ENCODE measurements at places on chromosomes 1 and 21. TPM values are rescaled to one million over a fixed set of nuclear protein-coding genes. Genes with fewer than 3 reads are reported as not detected.

DNA sequence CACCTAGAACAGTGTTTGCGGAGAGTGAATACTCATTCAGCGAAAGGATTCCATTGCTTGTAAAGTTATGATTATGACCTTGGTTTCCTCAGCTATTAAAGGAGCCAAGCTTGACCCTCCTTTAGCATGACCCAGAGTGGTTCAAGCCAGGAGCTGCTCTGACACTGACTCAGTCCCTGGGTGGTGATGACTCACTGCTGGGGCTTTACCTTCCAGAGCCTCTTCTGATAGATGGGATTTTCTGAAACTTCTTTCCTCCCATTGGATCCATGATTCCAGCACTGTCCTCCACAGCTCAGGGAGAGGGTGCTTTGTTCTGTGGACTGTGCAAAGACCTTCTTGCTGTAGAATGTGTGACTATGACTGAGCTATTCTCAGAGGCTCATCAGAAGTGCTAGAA lies 77.4 kb downstream of the S1PR1 start:
- no peak for DNase-seq
- H3K4me3 ChIP-seq = no peak overlapping the region
- H3K27ac ChIP-seq = no peak overlapping the region
- H3K27me3 ChIP-seq = no peaks in the 10 kb centered on the region
- H3K4me1 ChIP-seq = no peaks in the 10 kb centered on the region
- H3K36me3 ChIP-seq = no peaks in the 10 kb centered on the region

GRCh38 chr1:198166900-198167299 lies 10.1 kb downstream of the NEK7 start:
- no peaks in the 10 kb centered on the region for H3K36me3 ChIP-seq
- peaks cover 38% of the 10 kb centered on the region for H3K4me1 ChIP-seq
- H3K27me3 ChIP-seq = no peaks in the 10 kb centered on the region
- no peak overlapping the region for H3K4me3 ChIP-seq
- no peak for DNase-seq
- H3K27ac ChIP-seq = peak overlapping the region; percentile 53

DNA sequence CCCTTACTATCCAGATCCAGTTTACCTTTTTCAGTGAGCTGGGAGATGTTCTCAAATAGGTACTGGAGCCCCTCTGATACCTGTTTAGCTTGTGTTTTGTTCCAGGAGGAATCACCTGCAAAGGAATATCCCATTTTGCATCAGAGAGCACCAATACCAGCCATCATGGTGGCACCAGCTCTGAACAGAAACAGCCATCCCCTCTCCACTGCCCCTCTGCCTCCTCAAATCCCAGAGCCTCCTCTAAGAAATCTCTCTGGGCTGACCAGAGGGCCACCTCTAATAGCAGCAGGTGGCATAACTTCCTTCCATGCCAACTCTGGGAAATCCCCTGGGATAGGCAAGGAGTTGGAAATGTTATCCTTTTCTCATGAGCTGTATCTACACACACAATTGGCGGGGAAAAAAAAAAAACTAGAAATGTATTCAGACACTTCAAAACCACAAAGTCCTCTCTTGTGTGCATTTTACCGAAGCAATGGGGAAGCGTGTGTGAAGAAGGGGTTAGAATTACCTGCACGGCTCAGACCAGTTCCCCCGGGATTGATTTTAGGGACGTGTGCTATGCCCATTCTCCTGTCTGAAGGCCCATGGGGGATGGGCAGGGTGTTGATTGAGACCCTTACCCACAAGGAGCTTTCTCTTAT lies 2.4 kb downstream of the PGLYRP4 start:
- H3K4me3 ChIP-seq = no peak overlapping the region
- no peak overlapping the region for H3K27ac ChIP-seq
- peaks cover 58% of the 10 kb centered on the region for H3K27me3 ChIP-seq
- DNase-seq = no peak
- H3K36me3 ChIP-seq = no peaks in the 10 kb centered on the region

DNA sequence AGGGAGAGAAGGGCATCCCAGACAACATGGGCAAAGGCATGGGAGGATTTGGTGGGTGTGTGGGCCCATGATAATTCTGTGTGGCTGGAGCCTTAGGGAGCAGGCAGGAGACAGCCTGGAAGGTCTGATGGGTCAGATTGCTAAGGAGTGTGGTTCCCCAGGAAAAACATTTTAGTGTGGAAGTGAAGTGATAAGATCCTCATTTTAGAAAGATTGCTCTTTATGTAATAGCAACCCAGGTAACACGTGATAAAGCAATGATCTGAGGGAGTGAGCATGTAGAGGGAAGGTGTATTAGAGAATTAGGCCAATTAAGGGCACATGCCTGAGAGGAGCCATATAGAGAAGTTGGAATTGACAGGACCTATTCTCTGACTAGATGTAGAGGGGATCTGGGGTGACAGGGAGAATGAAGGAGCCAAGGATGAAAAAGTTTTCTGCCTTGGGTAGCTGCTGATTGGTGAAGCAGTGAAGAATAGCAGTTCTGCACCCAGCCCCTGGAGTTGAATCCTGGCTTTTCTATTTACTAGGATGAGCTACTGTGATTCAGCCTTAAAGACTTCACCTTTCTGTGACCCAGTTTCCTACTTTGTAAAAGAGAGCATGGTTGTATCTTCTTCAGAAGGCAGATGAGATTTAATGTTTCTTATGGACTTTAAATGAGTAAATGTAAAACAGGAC lies 18.7 kb upstream of the SLAMF6 start:
- no peak for DNase-seq
- H3K4me3 ChIP-seq = no peak overlapping the region
- H3K27me3 ChIP-seq = no peaks in the 10 kb centered on the region
- H3K4me1 ChIP-seq = no peaks in the 10 kb centered on the region

DNA sequence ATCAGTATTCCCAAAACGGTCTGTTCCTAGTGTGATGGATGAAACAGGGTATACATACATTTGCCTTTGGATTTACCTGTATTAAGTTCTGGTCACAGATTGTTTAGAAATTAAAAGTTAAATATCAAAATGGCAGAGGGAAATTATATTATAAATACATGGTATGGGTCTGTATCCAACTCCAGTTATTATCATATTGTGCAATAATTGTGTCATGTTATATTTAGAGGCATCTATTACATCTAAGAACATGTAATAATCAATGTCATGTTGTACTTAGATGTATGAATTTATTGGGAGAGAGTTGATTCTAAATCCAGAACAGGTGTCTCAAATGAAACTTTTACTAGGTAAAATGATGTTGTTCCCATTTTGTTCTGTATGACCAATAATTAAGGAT lies 79.6 kb downstream of the SNX7 start:
- H3K27me3 ChIP-seq = no peaks in the 10 kb centered on the region
- H3K4me3 ChIP-seq = no peak overlapping the region
- H3K27ac ChIP-seq = no peak overlapping the region
- peaks cover 11% of the 10 kb centered on the region for H3K36me3 ChIP-seq
- no peak for DNase-seq

DNA sequence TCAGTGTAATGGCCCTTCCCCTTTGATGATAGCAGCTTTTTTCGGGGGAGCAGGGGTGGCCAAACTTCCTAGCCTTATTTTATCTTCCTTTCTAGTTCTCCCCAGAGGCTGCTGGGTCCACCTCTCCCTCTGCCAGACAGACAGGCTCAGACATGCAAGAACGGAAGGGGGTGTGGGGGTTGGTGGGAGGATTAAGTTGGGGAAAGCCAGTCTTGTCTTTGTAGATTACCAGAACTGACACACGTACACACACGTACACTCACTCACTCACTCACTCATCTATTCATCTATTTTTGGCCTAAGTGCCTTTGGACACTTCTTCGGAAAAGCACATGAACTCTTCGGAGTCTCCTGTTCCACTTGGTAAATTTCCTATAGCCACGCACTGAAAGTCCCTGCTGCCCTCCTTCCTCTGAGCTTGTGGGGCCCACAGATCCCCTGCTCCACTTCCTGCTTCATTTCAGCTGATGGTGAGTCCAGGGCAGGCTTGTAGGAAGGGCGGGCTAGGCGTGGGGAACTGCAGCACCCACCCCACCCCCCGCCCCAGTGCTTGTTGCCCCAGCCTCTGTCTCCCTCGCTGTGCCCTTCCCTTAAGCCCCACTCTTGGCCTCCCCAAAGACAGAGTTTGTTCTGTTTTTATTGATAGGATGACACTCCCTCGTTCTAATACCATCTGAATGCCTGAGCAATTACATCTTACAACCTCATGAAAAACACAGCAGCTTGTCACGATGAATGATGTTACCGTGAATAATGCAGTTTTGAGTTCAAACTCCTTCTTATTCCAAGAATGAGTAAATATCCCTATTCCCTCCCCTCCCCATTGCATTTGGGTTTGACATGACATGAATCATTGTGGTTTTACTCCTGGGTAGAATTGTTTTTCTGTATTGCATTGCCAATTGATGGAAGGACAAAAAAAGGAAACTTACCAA lies 60.7 kb upstream of the ATP5PO start:
- peak overlapping the region; percentile 79 for H3K27ac ChIP-seq
- H3K4me3 ChIP-seq = peak overlapping the region; percentile 23
- H3K27me3 ChIP-seq = no peaks in the 10 kb centered on the region
- no peak for DNase-seq
- peaks cover 28% of the 10 kb centered on the region for H3K4me1 ChIP-seq

GRCh38 chr1:157107702-157108101 lies 8.1 kb upstream of the ETV3L start:
- H3K4me3 ChIP-seq = no peak overlapping the region
- no peaks in the 10 kb centered on the region for H3K27me3 ChIP-seq
- no peak overlapping the region for H3K27ac ChIP-seq
- DNase-seq = no peak
- H3K36me3 ChIP-seq = no peaks in the 10 kb centered on the region

- H3K36me3 ChIP-seq = no peaks in the 10 kb centered on the region
- peaks cover 10% of the 10 kb centered on the region for H3K4me1 ChIP-seq
- H3K27ac ChIP-seq = no peak overlapping the region
- H3K4me3 ChIP-seq = no peak overlapping the region
- H3K27me3 ChIP-seq = no peaks in the 10 kb centered on the region
- no peak for DNase-seq
Observed at GRCh38 chr1:73593364-73593763, 604.6 kb downstream of the LRRIQ3 start.

DNA sequence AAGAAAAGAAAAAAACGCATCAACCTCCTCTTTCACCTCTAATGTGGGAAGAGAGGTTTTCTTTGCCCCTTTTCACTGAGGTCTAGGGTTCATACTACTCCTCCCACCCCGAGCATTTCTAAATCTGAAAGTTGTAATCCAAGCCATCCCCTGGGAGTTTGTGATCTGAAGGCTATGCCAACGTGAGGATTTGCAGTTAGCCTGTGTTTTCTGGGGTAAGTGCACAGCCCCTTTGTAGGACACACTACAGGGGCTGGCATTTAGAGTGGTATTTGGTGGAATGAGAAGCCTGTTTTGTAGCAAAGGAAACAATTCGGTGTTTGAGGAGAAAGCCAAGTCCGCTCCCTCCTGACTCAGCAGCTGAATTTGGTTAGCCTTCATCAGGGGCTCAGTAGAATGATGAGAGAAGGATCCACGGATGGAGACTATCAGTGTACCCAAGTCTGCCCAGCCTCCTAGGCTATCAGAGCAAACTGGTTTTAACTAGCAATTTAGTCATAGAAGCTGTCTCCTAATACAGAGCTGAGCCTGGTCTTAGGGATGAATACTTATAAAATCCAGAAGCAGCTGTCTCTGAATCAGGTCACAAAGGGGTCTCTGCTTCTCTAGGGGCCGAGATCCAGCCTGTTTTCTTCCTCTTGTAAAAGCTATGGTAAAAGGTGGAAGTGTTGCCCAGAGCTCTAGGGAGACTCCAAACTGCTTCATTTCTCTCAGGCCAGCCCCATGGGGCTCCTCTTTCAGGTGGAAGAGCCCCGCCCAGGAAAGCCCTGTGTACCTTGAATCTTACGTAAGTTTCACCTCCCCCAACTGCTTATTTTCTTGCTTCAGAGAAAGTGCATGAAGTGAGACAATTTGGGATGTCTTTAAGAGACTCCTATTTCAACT lies 2.1 kb downstream of the PCP4L1 start:
- H3K36me3 ChIP-seq = no peaks in the 10 kb centered on the region
- no peak overlapping the region for H3K4me3 ChIP-seq
- DNase-seq = no peak
- no peak overlapping the region for H3K27ac ChIP-seq
- peaks cover 8% of the 10 kb centered on the region for H3K4me1 ChIP-seq

- DNase-seq = no peak
- no peaks in the 10 kb centered on the region for H3K36me3 ChIP-seq
- peak overlapping the region; percentile 31 for H3K4me3 ChIP-seq
Observed at GRCh38 chr21:28268685-28269084, 724.0 kb downstream of the LTN1 start.

DNA sequence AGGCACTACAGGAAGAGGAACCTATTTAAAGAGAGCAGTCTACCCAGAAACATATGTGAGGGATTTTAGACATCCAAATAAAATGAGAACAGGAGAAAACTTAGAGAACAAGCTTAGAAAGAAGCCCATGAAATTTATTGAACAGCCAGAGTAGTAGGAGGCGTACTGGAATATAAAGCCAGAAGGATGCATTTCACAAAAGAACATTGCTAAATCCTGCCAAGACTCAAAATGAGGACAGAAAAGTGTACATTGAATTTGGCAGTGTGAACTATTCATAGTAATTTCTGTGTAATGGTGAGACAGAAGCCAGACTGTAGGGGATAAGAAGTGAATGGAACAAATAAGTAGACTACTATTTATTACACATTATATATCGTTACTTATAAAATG lies 22.5 kb downstream of the CEPT1 start:
- DNase-seq = no peak
- peaks cover 34% of the 10 kb centered on the region for H3K36me3 ChIP-seq
- peaks cover 3% of the 10 kb centered on the region for H3K4me1 ChIP-seq
- no peaks in the 10 kb centered on the region for H3K27me3 ChIP-seq
- H3K27ac ChIP-seq = no peak overlapping the region

DNA sequence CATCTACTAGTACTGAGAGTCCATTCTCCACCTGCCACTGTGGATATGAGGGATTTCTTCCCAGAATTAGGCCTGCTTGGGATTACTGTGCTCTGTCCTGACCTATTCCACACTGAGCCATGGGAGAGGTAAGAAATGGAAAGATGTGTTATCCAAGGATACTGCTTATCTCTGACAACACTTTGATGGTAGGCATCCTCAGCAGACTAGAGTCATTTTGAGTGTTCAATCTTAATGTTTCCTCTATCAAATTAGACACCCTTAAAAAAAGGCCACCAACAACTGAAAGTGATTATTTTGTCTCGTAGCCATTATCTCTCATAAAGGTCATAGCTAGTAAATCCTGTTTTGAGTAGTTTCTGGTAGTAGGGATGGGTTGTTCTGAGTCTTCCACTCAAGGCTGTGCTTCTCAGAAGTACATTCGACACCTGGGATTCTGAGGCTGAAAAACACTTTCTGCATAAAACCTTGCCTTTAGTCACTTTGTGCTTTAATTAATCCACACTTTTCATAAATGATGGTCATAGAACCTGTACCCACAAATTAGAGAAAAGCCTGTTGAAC lies 8.8 kb downstream of the ATPAF1 start:
- no peak for DNase-seq
- H3K4me1 ChIP-seq = no peaks in the 10 kb centered on the region
- H3K27me3 ChIP-seq = no peaks in the 10 kb centered on the region
- H3K27ac ChIP-seq = no peak overlapping the region
- no peak overlapping the region for H3K4me3 ChIP-seq

- H3K4me3 ChIP-seq = no peak overlapping the region
- no peak for DNase-seq
- no peaks in the 10 kb centered on the region for H3K27me3 ChIP-seq
- no peaks in the 10 kb centered on the region for H3K4me1 ChIP-seq
- H3K36me3 ChIP-seq = no peaks in the 10 kb centered on the region
- no peak overlapping the region for H3K27ac ChIP-seq
Observed at GRCh38 chr1:32521165-32521564, 18.1 kb upstream of the ZBTB8A start.

The DENND2C gene
- 0.03 TPM for polyA plus RNA-seq

The SYPL2 gene
- 0.03 TPM for polyA plus RNA-seq

The SELE gene
- 0.10 TPM for polyA plus RNA-seq

The FCRL1 gene
- polyA plus RNA-seq = not detected

The LINGO4 gene
- polyA plus RNA-seq = not detected

The NES gene
- polyA plus RNA-seq = 15.8 TPM

The FBXO42 gene
- 8.6 TPM for polyA plus RNA-seq
